ENCODE measurements at places on chromosomes 16 and 17.

DNA sequence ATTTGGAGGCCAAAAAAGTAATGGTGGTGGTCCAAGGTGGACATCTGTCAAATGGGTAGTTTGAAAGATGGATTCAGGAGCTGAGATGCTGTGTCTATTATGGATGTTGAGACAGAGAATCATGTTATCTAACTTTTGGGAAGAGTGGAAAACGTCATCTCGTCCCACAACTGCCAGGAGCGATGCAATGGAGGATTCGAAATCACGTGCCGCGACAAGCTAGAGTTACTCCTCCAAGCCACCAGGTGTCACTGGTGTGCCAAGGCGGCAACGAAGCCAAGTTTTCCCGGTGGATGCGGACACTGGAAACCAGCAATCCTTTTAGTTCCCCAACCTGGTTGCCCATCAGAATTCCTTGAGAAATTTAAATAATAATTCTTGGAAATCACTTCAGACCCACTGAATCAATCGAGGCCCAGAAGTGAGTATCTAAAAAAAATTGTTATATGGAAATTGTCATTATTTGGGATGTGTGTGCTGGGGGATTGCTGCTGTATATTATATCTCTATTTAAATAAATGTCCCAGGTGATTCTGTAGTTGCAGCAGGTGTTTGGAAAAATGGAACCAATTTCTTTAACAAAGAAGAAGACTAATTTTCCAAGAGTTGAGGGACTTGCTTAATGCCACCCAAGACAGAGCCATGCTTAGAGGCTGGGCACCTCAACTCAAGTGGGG is 206.1 kb downstream of the HAPSTR1 start:
- no peak for DNase-seq

- no peak for DNase-seq
Measured at GRCh38 chr17:29149431-29150064, 30.6 kb downstream of the MYO18A start.

- DNase-seq: no peak
Measured at GRCh38 chr17:10610884-10611283, 46.2 kb downstream of the MYH3 start.

DNA sequence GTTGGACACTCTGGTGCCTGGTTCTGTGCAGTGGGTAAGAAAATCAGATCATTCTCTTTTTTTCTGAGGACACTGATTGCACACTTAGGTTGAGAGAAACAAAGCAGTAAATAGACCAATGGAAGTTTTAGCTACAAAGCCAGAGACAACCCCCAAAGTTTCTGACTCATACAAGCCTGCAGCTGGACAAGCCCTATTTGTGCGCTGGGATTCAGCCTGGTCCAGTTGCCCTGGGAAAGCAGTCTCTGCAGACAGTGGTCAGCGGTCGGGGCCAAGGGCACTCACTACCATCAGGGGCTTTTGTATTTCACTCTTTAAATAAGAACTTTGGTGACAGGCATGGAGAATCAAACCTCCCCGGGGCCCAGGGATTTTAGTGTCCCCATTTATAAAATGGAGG is 6.0 kb upstream of the RHBDL3 start:
- no peak for DNase-seq

GRCh38 chr16:66346221-66346620 is 20.3 kb upstream of the CDH5 start:
- no peak for DNase-seq

DNA sequence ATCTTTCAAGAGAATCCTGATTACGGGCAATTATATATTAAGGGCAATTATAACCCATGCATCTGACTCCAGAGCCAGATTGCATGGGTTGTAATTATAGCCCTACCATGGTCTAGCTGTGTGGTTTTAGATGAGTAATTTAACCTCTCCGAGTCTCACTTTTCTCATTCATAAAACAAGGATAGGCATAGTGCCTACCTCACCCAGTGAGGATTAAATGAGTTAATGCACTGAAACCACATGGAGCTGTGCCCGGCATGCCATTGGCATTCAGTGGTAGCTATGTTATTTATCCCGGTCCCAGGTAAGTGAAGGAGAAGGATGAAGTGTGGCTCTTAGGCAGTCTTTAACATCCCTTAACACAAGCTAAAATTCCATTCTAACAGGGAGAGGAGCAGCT is 6.3 kb downstream of the SNX20 start:
- no peak for DNase-seq

DNA sequence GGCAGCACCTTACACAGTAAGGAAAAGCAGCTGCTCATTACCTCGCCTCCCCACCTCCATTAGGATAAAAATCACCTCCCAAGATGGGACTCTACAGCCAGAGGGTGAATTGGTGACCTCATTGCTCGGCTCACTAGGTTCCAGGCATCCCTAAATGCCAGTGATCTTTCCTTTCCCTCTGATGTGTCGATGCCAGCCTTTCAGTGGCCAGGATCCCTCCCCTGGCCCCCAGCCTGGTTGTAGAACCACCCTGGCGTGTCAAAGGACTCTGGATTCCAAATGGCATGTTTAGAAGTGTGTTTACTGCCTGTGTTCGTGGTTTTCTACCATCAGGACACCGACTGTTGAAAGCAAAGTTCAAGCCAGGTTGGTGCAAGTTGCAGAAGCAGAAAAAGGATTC is 72.1 kb upstream of the LYRM9 start:
- no peak for DNase-seq

GRCh38 chr17:38534498-38534885 is 71.3 kb downstream of the SRCIN1 start:
- no peak for DNase-seq

DNA sequence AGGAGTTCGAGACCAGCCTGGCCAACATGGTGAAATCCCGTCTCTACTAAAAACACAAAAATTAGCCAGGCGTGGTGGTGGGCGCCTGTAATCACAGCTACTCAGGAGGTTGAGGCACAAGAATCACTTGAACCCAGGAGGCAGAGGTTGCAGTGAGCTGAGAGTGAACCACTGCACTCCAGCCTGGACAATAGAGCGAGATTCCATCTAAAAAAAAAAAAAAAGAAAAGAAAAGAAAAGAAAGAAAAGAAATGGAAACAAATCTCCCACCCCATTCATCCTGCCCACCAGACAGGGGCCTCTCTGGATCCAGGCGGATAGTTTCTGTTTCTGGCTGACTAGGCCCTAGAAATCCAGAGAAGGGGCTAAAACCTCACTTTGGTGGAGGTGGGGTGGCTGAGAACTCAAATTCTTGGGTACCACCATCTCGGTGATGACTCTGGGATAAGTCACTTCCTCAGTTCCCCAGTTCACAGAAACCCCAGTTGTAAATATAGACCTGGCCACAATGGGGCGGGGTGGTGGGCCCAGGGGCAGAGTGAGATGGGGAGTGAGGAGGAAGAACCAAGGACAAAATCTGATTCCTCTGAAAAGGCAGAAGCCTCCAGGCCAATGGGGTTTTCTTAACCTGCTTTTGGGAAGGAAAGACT is 22.2 kb downstream of the SOCS1 start:
- DNase-seq: peak; percentile 72

GRCh38 chr17:9821921-9822320 is at the start of gene GSG1L2:
GSG1L2 (minus strand) TSS chr17:9822079; CDS start chr17:9822071, 8 bp downstream.
- no peak for DNase-seq

DNA sequence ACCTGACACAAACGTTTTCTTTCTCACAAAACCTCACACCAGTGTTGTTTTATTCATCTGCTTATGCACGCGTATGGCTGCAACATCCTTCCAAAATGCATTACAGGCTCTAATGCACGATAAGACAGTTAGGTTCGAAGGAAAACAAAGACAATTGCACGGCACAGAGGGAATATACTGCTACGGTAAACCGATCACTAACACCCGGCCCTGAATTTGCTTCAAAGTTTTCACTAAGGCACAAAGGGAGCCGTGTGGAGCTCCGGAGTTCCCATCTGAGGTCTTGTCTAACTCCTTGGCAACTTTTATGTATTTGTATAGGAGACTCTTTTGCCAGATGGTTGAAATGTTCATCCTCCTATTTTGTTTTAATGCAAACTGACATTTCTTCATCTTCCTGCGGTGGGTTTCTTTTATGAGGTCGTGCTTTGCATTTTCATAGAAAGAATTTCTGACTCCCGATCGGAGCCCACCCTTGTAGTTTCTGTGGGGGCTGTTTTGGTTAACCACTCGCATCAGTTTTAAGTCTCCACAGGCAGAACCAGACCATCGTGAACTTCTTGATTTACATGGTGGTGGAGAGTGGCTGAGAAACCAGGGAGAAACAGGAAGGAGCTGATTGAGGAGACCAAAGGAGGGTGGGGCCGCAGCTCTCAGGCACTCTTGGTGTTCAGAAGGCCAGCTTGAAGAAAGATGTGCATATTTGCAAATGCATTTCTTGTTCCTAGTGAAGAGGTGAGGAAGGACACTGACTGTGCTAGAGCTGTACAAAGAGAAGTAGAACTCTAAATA is 516.8 kb downstream of the MAF start:
- DNase-seq: no peak

- no peak for DNase-seq
Measured at GRCh38 chr17:19730843-19731242, 14.5 kb upstream of the SLC47A2 start.

- DNase-seq: no peak
Measured at GRCh38 chr17:73588301-73588846, 55.9 kb downstream of the SDK2 start.

DNA sequence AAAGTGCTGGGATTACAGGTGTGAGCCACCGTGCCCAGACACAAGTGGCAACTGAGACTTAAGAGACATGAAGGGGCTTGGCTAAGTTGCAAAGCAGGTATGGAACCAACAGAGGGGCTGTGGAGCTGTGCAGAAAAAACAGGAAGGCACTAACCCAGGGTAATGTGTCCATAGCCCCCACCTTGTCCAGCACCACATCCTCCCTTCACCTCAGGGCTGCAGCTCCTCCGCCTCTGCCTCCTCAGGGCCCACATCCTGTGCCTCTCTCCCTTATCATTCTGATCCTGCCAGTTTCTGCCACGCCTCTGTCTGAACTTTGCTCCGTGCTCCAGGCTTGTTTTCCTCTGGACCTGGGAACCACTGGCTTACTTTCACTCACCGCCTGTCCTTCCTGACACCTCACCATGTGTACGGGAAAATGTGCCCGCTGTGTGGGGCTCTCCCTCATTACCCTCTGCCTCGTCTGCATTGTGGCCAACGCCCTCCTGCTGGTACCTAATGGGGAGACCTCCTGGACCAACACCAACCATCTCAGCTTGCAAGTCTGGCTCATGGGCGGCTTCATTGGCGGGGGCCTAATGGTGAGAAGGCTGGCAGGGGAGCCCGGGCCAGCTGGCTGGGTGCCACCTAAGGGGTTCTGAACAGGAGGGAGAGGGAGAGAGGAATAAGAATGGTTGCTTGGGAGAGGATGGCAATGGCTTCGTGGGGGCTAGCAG is at the start of gene TM4SF5:
TM4SF5 (plus strand) TSS at position 368 of the 716 bp plus-strand sequence; CDS start at position 405, 37 bp downstream.
- no peak for DNase-seq

DNA sequence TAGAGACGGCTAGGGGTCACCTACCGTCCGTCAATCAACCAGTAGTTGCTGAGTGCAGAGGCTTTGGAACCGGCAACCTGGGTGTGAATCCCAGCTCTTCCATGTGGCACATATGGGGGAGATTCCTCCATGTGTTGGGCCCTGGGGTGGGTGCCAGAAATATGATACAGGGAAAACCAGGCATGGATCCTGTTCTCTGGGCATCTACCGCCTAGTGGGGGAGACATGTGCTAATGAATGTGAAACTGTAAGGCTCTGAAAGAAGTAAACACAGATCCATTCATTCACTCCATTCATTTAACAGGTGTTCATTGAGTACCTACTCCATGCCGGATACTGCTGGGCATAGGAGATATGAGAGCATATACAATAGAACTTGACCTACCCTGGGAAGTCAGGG is 39.5 kb upstream of the SDK2 start:
- no peak for DNase-seq

DNA sequence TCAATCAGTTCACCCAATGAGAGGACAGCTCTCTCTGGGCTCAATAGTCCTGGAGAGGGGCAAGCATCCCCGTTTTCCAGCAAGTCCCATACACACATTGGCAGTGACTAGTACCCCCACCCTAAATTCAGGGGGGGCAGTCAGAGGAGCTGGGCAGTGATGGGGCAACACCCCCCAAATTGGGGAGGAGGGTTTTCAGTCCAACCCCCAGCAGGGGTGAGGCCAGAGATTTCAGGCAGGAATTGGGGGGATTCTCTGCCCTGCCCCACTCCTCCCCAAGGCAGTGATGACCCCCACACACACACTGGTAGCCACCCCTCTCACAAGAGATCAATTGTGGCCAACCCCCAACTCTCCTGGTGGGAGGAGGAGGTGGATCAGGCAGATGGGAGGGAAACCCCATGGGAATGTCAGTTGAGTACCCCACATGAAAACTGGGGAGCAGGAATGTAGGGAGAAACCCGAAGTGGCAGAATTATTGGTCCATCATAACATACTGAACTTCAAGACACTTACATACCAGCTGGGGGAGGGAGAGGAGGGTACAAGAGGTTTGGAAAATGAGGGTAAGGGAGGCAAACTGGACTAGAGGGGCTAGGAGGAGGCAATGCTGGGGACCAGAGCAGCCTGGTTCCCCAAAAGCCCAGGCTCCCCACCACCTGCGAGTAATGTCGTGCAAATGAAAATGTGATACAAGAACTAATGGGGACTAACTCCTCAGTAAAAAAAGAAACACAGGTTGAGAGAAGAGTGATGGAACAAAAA is 3.1 kb downstream of the VAMP2 start:
- DNase-seq: no peak

DNA sequence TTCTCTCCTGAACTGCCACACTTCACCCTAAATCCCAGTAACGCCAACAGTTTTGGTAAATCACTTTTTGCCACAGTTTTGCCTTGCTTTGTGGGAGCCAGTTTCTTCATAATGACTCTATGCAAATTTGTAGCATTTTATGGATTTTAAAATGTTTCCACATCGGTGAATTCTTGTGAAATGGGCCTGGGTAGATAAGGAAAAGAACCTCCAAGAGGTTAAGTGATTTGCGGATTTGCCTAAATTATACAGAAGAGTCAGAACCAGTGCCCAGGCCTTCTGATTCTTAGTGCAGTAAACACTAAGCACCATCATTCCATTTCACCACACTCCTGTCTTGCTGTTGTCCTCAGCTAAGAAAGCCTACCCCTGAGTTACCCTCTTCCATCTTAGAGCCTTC is 17.9 kb downstream of the MINK1 start:
- DNase-seq: no peak

DNA sequence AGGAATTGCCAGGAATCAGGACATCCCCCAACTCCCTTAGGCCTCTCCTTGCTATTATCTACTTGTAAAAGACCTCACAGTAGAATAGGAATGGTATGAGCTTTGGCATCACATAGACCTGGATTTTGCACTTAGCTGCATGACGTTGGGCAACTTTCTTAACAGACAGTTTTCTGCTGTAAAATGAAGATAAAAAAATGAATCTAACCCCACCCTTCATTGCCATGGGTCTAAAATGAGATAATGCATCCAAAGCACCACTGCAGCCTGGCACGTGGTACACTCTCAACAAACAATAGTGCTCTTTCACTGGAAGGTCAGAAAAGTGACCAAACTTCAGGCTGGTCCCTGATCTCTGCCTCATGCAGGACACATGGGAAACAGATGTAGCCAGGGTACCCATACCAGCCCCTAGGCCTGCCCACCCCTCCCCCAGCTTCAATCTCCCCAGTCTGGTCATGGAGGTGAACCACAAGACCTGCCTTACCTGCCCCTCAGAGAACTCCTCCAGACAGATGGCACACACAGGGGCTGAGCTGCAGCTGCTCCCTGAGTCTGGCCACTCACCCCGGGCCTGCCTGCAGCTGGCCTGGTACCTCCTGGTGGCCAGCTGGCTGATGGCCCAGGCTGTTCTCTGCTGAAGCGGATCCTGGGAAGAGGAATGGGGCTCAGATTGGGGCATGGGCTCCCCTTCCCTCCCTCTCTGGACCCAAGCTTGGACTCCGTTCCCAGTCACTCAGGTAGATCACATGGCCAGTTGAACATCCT is 8.5 kb upstream of the SUPT4H1 start:
- no peak for DNase-seq
